ENCODE measurements at places on chromosomes 7 and 10. TPM values are rescaled to one million over a fixed set of nuclear protein-coding genes. Genes with fewer than 3 reads are reported as not detected.
A peak's percentile ranks its signal among the peaks of the same experiment; 100 is the strongest.

GRCh38 chr10:78359640-78360091, 326.0 kb downstream of the RPS24 start:
- no peak overlapping the region for H3K27ac ChIP-seq
- H3K4me1 ChIP-seq, result peaks cover 57% of the 10 kb centered on the region
- H3K4me3 ChIP-seq, result no peak overlapping the region
- H3K27me3 ChIP-seq, result no peaks in the 10 kb centered on the region
- no peaks in the 10 kb centered on the region for H3K36me3 ChIP-seq

DNA sequence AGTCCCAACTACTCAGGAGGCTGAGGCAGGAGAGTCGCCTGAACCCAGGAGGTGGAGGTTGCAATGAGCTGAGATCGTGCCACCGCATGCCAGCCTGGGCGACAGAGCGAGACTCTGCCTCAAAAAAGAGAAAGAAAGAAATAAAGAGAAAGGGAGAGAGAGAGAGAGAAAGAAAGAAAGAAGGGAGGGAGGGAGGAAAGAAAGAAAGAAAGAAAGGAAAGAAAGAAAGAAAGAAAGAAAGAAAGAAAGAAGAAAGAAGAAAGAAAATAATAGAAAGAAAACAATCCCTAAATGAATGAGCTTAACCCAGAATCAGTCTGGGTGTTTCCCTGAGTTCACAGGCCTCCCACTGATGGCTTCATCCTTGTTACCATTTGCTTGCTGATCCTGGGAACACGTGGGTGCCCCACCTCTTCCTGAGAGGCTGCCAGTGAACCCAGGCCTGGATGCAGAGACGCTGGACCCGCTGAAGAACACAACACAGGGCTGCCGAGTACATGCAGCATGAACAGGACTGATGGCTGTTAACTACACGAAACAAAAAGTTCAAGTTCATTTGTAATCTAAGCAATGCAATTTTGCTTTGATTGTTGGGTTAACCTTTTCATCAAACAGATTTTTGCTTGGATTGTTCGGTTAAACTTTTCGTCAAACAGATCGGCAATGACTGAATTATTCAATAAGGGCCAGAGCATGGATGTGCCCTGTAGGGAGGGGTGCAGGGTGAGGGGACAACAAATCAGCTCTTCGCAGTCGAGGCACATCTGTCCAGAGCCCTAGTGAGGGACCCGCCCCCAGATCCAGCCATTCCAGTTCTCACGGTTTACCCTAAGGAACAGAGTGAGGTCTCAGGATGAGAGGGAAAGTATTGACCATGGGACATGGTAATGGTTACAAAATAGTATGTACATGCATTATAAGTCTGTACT, 11.5 kb downstream of the NPFFR1 start:
- H3K4me1 ChIP-seq, result no peaks in the 10 kb centered on the region
- DNase-seq, result no peak
- no peaks in the 10 kb centered on the region for H3K36me3 ChIP-seq
- no peak overlapping the region for H3K4me3 ChIP-seq

GRCh38 chr10:33876584-33877400, 542.3 kb upstream of the NRP1 start:
- H3K36me3 ChIP-seq, result no peaks in the 10 kb centered on the region
- H3K4me1 ChIP-seq, result peaks cover 28% of the 10 kb centered on the region
- DNase-seq, result no peak

- no peaks in the 10 kb centered on the region for H3K4me1 ChIP-seq
- DNase-seq, result no peak
- no peak overlapping the region for H3K4me3 ChIP-seq
- no peaks in the 10 kb centered on the region for H3K36me3 ChIP-seq
These were observed 83.7 kb downstream of the VPS50 start for GRCh38 chr7:93315896-93316295.

GRCh38 chr7:37028909-37029440, 304.7 kb upstream of the AOAH start:
- H3K4me1 ChIP-seq, result peaks cover 4% of the 10 kb centered on the region
- H3K4me3 ChIP-seq, result no peak overlapping the region
- no peaks in the 10 kb centered on the region for H3K27me3 ChIP-seq
- H3K36me3 ChIP-seq, result no peaks in the 10 kb centered on the region

DNA sequence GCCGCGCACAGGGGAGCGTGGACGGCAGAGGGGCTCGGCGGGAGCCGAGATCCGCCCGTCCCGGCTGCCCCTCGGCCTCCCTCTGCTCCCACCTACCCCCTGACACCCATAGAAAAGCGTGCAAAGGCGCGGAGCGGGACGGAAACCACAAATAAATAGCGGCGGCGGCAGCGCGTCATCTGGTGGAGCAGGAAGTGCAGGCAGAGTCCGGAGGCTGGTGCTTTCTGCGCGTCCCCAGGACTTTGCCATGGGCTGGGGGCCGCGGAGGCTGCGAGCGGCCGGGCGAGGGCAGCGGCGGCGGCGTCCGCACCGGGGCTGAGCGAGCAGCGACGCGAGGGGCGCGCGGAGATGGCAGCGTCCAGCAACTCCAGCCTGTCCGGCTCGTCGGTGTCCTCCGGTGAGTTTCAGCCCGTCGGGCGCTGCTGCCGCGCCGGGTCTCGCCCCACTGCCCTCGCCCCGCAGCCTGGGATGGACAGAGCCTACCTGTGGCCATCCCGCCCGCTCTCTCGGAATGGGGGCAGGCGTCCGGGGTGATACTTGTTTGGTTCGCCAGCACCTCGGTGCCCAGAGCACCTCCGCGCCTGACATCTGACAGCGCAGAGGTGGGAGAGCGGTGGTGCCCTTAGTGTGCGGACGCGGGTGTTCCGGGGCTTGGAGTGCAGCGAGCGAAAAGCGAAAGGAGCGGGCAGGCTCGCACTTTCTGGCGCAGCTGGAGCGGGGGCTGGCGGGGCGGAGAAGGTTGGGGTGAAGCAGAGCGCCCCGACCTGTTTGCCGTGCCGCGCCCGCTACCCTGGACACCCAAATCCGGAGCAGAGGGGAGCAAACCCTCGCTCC, at the start of gene CHN2:
Gene CHN2, plus strand, starts transcription at position 182 of the 834 bp plus-strand sequence.
- DNase-seq, result peak; percentile 84
- no peaks in the 10 kb centered on the region for H3K36me3 ChIP-seq
- H3K4me3 ChIP-seq, result peak within 1 kb of the TSS; percentile 72
- peaks cover 9% of the 10 kb centered on the region for H3K4me1 ChIP-seq
- H3K27ac ChIP-seq, result no peak within 1 kb of the TSS

GRCh38 chr10:114295393-114295792, 56.3 kb downstream of the VWA2 start:
- H3K27ac ChIP-seq, result no peak overlapping the region
- no peak for DNase-seq
- H3K27me3 ChIP-seq, result no peaks in the 10 kb centered on the region
- peaks cover 13% of the 10 kb centered on the region for H3K36me3 ChIP-seq

DNA sequence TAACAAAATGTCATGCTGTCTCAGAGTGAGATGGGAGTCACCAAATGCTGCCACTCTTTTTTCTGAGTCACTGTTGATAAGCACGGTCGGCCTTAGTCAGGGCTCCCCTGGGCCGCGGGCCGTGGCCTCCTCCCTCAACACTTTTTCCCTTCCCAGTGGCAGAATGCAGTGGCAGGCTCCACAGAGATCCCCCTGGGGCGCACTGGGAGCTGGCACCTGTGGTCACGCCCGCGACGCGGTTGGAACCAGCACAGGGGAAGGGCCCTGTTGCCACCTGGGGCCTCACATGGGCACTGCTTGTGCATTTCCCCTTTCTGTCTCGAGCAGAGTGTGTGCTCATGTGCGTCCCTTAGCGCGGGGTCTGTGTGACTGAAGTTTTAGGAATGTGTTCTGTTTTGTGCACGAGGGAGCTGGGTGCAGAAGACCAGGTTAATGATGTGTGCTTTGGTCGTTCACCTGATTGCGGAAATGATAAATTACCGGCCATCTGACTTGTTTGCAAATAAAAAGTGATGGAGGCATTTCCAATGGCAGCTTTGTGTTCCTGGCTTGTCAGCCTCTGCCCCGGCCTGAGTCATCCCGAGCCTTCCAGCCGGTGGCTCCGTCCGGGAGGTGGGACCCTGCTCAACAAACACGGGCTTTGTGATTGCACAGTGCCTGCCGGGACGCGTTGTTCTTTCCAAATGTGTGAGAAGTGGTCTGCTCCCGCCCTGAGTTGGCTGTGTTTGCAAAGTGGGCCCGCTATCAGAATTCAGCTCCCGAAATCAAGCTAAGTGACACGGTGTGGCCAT, 100.7 kb downstream of the NKX6-2 start:
- no peak overlapping the region for H3K27ac ChIP-seq
- no peak overlapping the region for H3K4me3 ChIP-seq
- H3K36me3 ChIP-seq, result no peaks in the 10 kb centered on the region
- no peaks in the 10 kb centered on the region for H3K27me3 ChIP-seq
- no peaks in the 10 kb centered on the region for H3K4me1 ChIP-seq

DNA sequence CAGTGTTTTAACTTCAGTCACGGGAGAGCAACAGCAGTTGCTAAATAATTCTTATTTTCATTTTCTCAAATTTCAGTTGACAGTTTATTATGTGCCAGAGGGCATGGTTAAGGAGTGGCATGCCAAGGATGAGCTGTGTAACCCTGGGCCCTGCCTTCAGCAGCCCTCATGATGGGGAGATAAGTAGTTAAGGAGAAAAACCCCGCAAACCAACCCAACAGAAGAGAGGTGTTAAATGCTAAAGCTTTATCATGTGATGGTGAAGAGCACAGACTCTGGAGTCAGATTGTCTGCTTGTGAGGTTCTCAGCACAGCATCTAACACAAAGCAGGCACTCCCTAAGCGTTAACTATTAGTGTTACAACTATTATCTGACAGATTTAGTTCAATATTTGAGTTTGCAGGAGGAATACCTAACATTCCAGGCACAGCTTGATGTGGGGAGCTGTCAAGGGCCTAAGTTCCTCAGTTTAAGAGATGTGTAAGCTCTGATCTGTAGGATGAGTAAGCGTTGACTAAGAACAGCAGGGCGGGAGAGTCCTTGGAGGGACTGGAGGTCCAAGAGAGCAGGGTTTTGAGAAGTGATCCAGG, 29.6 kb downstream of the STAM start:
- peaks cover 51% of the 10 kb centered on the region for H3K4me1 ChIP-seq
- H3K4me3 ChIP-seq, result no peak overlapping the region
- H3K36me3 ChIP-seq, result no peaks in the 10 kb centered on the region

DNA sequence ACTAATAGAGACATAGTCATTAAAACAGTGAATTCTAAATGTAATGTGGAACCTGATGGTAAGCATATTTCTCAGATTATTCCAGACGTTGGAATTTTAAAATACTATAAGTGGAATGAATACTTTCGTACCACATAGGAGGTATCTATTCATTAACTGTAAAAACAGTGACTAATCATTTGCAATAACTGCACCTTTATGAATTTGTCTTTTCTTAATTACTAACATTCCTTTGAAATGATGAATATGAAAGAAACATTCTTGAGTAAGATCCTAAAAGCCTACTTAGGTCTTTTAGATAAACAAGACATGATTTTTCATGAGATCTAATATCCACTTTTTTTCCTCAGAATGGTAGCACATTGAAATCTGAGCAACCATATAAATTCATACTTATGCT, 549.0 kb upstream of the LRRN3 start:
- no peaks in the 10 kb centered on the region for H3K36me3 ChIP-seq
- no peaks in the 10 kb centered on the region for H3K27me3 ChIP-seq
- H3K4me3 ChIP-seq, result no peak overlapping the region
- H3K27ac ChIP-seq, result no peak overlapping the region

- no peaks in the 10 kb centered on the region for H3K4me1 ChIP-seq
- no peak for DNase-seq
These were observed 68.5 kb upstream of the DGKI start for GRCh38 chr7:137915266-137915665.

DNA sequence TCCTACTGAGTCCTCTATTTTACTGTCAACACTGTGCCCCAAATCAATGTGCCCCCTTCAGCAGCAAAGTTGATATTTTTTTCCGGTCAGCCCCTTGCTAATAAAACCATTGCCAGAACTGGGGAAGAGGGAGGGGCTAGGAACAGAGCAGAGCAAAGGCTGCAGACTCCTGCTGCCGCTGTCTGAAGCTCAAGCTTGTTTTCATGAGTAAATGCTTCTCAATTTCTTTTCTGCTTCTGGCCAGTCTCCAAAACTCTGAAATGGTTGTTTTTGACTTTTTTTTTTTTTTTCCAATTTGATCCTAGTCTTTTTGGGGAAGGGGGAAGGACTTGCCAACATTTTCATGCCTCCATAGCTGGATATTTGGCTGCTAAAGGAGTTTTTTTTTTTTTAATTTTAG, 26.7 kb upstream of the PROSER2 start:
- H3K27me3 ChIP-seq, result no peaks in the 10 kb centered on the region
- DNase-seq, result no peak
- H3K4me1 ChIP-seq, result peaks cover 8% of the 10 kb centered on the region
- H3K27ac ChIP-seq, result no peak overlapping the region
- H3K4me3 ChIP-seq, result no peak overlapping the region

- no peak for DNase-seq
- no peak overlapping the region for H3K4me3 ChIP-seq
- no peaks in the 10 kb centered on the region for H3K27me3 ChIP-seq
These were observed 81.2 kb upstream of the ITGB1 start for GRCh38 chr10:33039181-33039580.

GRCh38 chr10:88315755-88316154, 267.4 kb downstream of the RNLS start:
- no peak for DNase-seq
- no peaks in the 10 kb centered on the region for H3K36me3 ChIP-seq
- H3K27ac ChIP-seq, result no peak overlapping the region

- H3K27ac ChIP-seq, result no peak overlapping the region
- no peak overlapping the region for H3K4me3 ChIP-seq
- DNase-seq, result no peak
- no peaks in the 10 kb centered on the region for H3K27me3 ChIP-seq
- no peaks in the 10 kb centered on the region for H3K4me1 ChIP-seq
These were observed 112.0 kb downstream of the NT5C2 start for GRCh38 chr10:103080891-103081581.

DNA sequence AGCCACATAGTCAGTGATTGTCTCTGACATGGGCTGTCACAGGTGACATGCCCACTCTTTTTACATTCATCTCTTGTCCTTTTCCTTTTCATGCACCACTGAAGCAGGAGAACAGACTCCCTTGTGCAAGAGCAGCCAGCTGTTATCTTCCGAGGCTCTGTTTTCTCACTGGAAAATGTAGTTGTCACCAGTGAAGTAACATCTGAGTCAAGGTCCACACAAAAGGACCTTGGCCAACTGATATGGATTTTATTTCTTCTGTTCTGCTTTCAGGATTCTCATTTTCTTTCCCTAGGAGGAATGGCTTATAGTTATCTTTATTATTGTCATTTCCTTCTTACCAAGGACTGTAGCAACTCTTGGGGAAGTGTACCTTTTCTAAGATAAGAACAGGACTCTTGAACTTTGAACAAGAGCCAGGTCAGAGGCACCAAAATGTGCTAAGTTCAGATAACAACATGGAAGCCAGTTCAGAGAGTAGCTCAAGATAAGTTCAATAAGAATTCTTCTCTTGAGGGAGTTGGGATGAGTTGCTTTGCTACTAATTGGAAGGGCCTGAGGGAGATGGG, 22.7 kb downstream of the AVPI1 start:
- no peak overlapping the region for H3K27ac ChIP-seq
- H3K4me1 ChIP-seq, result no peaks in the 10 kb centered on the region
- no peaks in the 10 kb centered on the region for H3K36me3 ChIP-seq
- H3K27me3 ChIP-seq, result no peaks in the 10 kb centered on the region
- no peak for DNase-seq

GRCh38 chr10:110113670-110114337, 93.6 kb upstream of the MXI1 start:
- no peak overlapping the region for H3K27ac ChIP-seq
- no peaks in the 10 kb centered on the region for H3K4me1 ChIP-seq
- no peak for DNase-seq
- H3K27me3 ChIP-seq, result no peaks in the 10 kb centered on the region
- H3K4me3 ChIP-seq, result no peak overlapping the region
- peaks cover 15% of the 10 kb centered on the region for H3K36me3 ChIP-seq

- H3K36me3 ChIP-seq, result no peaks in the 10 kb centered on the region
- no peak for DNase-seq
- H3K27ac ChIP-seq, result no peak overlapping the region
- peaks cover 4% of the 10 kb centered on the region for H3K4me1 ChIP-seq
These were observed 285.9 kb downstream of the KLF6 start for GRCh38 chr10:3499120-3499519.

Gene VWA2
- 0.09 TPM for total RNA-seq

Gene ST8SIA6
- total RNA-seq, result 4.4 TPM

Gene ATOH7
- 0.93 TPM for total RNA-seq

Gene CPN1
- not detected for total RNA-seq

Data from neural progenitor cell (in vitro differentiated cells).